ENCODE measurements at places on chromosomes 3 and 15.

- no peak for DNase-seq
Observed at GRCh38 chr3:190239325-190239724, 82.9 kb downstream of the CLDN1 start.

DNA sequence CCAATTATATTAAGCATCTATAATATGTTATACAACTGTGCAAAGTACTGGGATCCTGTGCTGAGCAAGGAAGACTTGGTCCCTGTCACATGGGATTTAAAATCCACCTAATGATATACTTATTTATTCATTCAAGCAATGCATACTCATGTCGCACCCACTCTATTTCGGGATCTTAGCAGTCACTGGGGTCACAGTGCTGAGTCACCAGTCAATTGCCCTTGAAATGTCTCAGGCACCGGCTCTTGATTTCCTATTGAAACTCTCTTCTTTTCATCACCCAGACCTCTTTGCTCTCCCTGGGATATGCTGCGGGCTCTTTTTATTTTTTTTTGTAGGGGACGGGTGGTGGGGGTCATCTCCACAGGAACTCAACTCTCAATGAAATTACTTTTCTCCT, 194.5 kb upstream of the GAP43 start:
- no peak for DNase-seq

DNA sequence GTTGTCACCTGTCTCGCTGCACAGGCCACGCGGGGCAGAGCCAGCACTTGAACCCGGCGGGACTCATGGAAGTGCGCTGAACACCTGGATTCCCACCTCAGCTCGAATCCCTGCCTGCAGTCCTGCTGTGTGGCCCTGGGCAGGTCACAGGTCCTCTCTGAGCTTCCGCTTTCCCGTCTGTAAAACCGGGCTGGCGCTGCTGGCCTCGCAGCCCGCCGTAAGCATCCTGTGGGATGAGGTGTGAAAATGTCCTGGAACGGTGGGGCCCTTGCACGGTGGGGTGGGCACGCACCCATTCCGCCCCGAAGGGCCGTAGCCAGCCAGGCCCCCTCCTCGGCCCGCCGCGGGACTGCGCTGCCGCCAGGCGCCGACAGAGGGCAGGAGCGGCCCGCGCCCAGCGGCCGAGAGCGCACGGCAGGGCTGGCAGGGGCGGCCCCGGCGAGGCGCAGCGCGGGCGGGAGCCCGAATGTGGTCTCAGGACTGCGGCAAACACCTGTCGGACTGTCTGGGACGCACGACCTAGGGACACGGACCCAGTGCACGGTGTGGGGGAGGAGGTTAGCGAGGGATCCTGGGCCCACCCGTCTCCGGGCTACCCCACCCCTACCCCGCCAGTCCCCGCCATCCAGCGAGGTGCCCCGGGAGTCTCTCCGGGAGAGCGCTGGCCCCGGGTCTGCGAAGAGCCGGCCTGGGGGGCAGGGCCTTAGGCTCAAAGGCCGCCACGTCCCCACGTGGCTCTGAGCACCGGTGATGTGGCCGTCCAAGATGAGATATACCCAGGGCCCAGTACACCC, 40.4 kb downstream of the DNAJB8 start:
- peak; percentile 30 for DNase-seq

GRCh38 chr15:78533331-78533730, 6.9 kb upstream of the PSMA4 start:
- no peak for DNase-seq

DNA sequence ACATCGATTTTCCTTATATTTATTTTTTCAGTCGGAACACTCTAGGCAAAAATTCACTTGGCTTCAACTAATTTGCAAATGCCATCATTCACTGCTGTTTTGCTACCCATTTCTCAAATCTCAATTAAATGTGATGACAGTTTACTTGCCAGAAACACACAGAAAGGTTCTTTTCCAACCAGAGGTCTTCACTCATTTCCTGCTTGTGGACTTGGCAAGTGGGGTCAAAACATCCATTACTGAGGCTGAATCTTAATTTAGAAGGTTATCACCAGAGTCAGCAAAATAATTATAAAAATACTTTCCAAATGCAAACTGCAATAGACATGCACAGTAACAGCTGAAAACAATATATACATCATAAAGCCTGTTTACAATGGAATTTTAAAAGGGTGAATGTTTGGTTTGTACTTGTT, 625.4 kb upstream of the TBL1XR1 start:
- DNase-seq: no peak

GRCh38 chr3:131730581-131730980, 227.8 kb upstream of the MRPL3 start:
- DNase-seq: no peak

DNA sequence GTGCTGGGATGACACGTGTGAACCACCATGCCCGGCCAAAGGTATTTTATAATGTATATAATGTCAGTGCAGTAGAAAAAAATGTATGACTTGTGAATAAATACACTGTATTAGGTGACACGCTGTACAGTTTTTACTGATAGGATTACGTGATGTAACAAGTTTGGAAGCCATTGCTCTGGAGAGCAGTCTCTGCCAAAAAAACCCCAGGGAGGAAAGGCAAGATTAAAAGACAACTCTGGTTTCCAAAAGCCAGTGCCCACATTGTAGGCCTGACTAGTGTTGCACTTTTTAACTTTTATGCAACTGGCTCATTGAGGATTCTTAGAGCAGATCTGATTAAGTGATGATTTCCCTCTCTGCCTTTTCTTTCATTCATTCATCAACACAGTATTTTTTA, 62.0 kb upstream of the SLC2A2 start:
- DNase-seq: no peak

DNA sequence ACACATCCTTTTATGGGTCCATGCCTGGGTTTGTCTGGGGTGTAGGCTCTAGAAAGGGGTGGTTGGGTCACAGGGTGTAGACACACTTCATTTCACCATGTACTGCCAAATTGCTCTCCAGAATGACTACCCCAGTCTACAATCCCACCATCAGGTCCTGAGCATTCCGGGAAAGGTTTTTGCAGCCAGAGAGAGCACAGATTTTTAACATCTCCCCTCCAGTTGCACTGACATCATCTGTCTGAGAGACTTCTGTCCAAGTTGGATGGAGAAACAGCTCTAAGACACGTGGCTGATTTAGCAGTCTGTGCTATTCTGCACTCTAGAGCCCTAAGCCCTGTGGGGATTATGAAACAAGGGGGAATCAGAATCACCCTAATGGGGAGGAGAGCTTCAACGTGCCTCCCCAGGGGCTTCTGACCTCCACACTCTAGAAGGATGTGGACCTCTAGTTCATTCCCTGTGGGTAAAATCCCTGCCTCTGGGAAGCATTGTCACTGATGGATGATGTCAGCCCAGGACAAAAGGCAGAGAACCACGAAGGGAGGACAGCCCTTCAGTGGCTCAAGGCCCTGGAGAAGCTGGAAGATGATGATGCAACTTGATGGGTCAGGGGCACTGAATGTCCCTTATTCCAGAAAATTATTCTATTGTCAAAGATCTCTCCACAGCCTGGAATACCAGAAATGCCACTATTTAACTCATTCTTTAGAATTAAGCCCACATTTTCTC, 71.5 kb downstream of the CD200R1L start:
- no peak for DNase-seq

GRCh38 chr15:74794248-74794969, 12.5 kb downstream of the CSK start:
- DNase-seq: no peak

GRCh38 chr3:100602506-100603444, 6.6 kb upstream of the ADGRG7 start:
- no peak for DNase-seq

- DNase-seq: no peak
Observed at GRCh38 chr15:65949011-65949410, 79.7 kb downstream of the RAB11A start.

DNA sequence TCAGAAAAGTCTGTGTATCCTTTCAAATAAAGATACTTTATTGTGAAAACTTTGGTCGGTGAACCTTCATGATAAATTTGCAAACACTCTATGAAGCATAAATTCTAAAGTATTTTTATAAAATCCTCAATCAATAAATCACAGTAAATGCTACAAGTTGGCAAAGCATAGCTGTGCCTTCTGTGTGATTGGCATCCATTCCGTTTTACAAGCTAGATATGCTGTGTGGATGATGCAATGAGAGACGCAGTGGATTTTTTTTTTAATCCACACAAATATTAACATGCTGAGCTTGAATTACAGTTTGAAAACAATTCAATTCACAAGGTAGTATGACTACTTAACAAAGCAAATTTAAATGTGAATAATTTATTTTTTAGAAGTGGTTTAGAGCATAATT, 937.2 kb downstream of the ZPLD1 start:
- no peak for DNase-seq

DNA sequence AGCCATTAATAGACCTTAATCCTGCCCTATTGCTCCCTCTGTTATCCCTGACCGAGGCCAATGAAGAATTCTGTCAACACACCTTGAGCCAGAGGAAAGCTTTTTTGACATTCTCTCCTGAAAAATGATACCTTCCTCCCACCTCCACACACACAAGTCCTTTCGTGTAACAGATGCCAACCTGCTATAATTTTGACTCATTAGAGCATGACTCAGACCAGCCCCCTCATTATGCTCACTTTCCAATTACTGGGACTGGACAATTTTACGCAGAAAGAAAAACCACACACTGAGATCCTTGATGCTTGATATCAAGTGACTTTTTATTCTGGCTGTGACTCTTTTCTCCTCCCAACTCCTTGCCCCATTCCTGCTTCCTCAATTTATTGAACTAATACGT, 50.9 kb downstream of the LSAMP start:
- DNase-seq: no peak

DNA sequence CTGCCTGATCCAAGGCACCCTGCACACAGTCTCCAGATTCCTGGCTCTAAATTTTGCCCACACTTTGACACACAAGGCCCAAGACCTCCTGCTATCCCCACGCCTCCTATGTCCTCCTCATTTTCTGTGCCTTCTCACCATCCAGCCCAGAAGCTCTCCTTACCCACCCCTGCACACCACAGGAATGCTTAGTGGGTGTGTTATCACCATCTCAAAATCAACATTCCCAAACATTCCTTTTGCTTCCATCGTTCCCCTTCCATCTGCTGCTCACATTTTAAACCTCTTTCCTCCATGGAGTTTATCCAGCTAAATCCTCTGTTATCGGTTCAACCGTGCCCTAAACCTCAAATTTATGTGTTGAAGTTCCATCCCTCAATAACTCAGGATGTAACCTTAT, 43.9 kb downstream of the DGKG start:
- DNase-seq: no peak

GRCh38 chr3:28042707-28043106, 198.7 kb upstream of the CMC1 start:
- no peak for DNase-seq

DNA sequence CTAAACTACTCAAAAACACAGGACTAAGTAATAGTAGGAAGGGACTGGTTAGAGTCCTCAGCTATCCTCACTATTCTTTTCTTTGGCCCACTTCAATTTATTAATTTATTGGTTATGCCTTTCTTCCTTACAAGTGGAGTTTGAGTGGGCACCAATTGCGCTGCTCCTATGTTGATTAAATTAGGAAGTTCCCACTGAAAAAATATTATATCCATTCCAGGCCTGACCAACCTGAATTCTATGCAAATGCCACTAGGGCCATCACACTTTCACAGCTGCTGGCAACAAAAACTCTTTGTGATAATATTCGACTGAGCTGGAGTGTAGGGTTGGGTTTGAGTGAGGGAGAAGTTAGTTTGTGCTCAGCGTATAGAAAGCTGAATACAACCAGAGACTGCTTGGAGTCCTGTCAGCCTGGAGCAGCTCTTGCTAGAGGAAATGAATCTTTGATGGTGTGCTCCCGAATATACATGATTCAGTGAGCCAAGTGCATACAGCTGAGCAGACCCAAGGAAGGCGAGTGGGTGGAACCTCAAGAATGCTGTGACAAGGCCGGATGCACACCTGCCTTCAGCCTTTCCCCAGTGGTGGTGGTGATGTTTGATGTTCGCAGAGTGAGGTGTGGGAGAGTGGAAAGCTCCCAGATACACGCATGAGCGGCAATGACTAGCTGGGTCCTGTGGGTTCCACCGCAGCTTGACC, 1.5 kb downstream of the ARHGEF3 start:
- DNase-seq: peak; percentile 54

DNA sequence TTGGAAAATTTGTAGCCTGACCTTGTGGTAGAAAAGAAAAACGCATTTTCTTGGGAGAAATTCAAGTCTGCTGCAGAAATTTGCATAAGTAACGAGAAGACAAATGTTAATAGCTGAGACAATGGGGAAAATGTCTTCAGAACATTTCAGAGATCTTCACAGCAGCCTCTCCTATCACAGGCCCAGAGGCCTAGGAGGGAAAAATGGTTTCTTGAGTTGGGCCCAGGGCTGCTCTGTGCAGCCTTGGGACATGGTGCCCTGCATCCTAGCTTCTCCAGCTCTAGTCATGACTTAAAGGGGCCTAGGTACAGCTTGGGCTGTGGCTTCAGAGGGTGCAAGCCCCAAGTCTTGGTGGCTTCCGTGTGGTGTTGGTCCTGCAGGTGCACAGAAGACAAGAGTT, 104.2 kb downstream of the ZNF621 start:
- no peak for DNase-seq

GRCh38 chr3:195892105-195893043, 16.0 kb downstream of the TNK2 start:
- no peak for DNase-seq

- DNase-seq: no peak
Observed at GRCh38 chr3:142609136-142609535, 12.9 kb downstream of the PLS1 start.

DNA sequence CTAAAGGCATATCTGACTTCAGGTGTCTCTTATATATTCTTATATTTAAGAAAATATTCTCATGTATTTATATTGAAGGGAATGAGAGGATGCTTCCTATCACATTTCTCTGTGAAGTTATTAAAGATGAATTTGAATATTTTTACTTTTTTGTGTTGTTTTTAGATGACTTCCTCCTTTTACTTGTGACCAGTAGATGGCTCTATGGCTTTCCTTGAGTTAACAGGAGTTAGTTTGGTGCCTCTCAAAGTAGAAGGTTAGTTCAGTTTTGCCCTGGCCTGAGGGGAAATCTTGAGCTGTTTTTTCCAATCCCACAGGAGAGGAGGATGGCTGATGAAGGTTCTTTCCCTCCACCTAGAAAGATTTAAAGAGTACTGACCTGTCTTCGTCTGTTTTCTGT, 80.7 kb downstream of the SQOR start:
- no peak for DNase-seq

- no peak for DNase-seq
Observed at GRCh38 chr3:50609763-50610085, 1.9 kb downstream of the CISH start.

DNA sequence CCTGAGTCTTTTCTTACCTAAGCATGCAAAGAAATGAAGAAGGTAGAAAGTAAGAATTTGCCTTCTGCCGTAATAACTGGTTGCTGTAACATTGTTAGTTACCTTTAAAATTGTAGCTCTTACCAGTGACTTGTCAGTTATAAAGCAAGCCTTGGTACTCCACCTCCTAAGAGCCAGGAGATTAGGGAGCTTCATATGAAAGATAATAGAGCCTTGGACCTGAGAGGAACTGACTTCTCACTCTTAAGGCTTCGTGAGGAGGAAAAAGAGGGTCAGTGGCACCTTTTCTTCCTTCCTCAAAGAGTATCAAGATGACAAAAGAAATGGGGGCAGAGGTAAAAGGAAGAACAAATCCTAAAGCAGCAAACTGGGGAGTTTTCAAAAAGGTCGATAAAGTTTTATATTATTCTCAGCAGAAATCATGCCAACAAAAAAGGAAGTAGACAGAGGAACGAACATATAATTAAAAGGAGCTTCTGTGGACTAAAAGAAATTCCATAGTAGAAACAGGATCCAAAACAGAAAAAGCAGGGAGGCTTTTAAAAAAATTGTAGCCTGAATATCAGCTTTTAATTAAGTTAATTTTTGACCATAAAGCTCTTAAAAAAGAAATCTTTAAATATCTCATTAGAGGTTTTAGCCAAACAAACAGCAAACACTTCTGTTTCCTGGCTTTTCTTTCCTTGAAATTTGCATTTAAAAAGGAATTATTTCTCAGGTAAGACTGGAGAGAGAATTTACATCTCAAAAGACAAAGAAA, 847.1 kb upstream of the ALCAM start:
- no peak for DNase-seq

Data from activated T-helper 1 cell treated with Interleukin-2 at 50 U/mL for 16 hours (primary cell).